GM10248 (cell line): ENCODE measurements at places on chromosomes 7 and 10.

GRCh38 chr10:101029520-101030295, 1.2 kb downstream of the PDZD7 start:
- no peak for DNase-seq

DNA sequence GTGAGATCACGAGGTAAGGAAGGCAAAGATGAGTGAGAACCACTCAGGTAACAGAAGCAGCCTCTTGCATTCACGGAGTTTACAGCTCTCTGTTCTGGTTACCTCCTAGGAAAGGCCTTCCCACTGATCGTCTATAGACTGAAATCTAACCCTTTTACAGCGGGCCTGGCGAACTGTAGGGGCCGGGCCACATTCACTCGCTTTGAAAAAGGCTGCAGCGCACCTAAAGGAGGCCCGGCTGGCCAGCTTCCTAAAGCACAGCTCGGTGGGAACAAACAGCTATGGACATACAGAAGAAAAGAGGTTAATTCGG, 565 bp downstream of the ATP5MK start:
- peak; percentile 19 for DNase-seq

DNA sequence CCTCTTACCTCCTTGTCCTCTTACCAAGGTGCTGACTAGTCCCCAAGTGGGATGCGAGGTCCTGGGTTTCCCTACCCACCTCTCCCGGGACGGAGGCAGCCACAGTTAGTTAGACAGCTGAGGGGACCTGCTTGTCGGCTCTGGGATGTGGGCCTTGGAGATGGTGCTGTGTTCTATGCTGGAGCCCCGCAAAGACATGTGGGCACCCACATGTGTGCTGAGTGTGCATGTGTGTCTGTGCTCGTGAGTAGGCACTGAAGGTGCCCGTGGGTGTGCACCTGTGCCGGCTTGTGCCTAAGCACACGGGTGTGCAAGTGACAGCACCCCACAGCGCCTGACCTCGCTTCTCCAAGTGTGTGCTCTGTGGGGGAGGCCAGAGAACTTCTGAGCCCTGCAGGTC, 62.2 kb downstream of the NEURL1 start:
- no peak for DNase-seq

- DNase-seq, result no peak
These were observed 30.6 kb downstream of the JMJD1C start for GRCh38 chr10:63434866-63435854.

GRCh38 chr10:80144696-80145131, 12.2 kb downstream of the PLAC9 start:
- DNase-seq, result no peak

DNA sequence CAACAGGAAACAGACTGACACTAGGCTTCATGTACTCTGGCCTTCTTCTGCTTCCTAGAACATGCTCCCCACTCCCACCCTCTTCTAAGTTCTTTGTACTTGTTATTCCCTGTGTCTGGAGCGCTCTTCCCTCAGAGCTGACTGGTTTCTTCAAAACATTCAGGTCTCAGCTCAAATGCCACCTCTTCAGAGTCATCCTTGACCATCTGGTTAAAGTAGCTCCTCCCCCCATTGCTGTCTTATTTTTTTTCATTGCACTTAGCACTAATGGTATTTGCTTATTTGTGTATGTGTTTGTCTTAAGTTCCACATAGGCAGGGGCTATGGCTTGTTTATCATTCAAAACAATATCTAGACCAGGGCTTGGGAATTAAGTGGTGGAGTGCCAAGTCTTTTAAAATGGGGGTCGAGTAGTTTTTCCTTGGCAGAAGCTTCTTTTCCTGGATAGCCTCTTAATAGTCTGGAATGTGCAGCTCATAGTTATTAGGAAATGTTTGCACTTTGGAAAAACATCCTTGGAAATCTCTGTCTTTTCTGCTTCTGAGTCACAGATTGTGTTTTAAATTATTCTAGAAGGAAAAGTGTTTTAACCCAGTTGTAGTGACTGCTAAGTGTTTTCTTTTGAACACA, 60.0 kb downstream of the RALA start:
- DNase-seq, result no peak

DNA sequence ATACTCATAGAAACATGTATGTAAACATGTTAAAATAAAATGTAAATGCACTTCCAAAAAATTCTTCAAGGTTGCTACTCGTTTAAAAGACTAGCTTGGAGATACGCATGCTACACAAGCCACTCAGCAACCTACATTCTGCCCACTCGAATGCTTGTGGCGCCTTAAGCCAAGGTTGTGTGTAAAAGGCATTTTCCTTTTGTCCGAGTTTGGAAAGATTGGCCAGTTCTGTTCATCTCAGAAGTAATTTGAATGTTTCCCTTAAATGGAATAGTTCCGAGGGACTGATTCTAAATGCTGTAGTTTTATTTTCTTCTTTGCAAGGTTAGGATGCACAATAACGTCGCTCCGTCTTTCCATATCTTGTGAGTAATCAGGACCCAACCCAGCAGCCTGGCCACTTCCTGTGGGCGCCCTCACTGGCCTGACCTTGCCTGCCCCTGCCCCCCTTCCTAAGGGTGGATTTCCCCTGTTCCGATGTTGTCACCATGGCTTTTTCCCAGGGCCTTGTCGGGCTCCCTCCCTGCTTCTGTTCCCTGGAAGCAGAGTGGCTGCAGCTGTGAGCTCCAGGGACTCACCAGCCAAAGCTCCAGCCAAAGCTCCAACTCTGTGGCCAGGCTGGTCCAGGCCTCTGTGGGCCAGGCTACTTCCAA, 70.6 kb downstream of the PTPRE start:
- no peak for DNase-seq

DNA sequence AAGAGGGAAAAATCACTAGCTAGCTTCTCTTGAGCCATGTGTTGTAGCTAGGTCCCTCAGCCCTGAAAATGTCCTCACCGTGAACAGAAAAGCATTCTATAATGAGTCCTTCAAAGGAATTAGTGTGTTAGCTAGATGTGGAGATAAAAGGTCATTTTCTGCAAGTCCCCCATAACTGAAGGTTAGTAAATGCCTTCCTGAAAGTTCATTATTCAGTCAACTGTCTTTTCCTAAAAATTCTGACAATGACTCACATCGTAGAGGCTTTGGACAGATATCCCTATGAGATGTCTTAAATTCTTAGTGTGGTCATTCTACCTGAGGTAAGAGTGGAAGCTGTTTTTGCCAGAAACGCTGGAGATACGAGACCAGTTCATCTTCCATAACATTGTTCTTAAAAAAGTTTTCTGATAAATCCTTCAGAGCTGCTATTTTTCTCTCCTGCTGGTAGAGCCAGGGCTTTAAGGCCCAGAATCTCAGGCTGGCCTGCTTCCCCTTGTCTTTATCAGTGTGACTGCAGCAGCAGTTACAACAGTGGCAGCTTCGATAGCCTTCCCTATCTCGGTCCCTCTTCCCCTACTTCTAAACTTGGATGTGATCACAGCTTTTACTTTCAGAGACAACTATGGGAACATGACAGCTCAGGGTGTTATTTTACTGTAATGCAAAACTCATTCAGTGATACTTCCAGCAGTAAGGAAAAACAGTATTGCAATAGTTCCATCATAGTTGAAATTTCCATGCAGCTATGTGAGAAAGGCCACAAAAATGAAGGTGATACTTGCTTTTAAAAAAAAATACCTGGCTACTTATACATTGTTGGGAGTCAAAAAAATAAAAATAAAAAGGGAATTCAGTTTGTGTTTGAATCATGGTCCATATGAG, 37.3 kb upstream of the PRKAR2B start:
- DNase-seq, result no peak

DNA sequence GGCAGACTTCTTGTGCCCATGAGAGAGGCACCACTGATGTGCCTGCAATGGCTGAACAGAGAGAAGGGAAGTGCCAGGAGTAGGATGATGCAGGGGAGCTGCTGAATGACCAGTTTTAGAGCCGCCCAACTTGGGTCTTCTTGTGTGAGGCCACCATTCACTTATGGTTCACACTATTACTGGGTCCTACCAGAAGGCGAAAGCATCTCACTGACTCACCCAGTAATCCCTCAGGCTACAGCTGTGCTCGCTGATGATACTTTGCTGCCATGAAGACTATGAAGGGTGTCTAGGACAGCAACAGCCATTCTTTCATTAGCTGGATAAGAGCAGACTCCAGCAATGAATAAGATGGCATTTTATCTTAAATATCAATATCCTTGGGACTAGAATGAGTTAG, 47.6 kb downstream of the PLXNA4 start:
- DNase-seq, result no peak

- DNase-seq, result no peak
These were observed 88.3 kb upstream of the CYP26C1 start for GRCh38 chr10:92972066-92972870.

DNA sequence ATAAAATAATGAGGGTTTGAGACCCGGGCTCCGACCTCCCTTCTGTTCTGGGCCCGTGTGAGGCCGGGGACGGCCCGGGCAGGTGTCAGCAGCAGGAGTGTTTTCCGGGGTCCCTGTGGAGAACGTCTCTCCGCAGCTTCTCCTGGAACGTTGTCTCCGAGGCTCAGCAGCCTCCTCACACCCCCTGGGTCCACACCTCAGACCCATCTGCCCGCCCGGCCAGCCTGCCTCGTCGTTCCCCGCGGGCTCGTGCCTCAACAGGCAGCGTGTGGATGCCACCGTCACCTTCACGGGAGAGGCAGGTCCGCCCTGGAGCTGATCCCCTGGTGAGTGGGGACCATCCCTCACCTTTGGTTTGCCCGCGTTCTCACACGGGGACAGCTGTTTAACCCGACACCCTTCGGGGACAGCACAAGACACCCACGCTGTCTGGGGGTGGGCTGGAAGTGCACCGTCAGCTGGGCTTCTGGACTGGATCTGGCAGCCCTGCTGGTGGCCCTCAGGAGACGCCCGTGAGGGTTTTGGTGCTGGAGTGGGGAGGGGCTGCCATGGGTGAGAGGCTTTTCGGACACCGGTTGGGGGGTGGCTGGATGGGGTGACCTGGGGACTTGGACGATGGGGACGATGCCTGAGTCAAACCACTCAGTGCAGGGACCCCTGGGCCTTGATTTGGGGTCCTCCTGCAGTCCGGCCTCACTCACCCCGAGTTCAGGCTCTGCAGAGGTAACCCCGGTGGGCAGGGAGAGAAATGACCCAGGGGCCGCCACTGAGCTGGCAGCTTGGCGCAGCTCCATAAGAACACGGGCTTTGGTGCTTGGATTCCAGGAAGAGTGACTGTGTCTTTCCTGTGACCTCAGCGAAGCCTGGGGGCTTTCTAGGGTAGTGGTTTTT, 131.7 kb downstream of the DNAJB6 start:
- DNase-seq, result no peak

- no peak for DNase-seq
These were observed 57.1 kb upstream of the ANKRD1 start for GRCh38 chr10:90977855-90978486.

GRCh38 chr7:129797214-129797789, 155.5 kb downstream of the UBE2H start:
- DNase-seq, result no peak

GRCh38 chr10:8272794-8273425, 218.4 kb downstream of the GATA3 start:
- DNase-seq, result no peak

DNA sequence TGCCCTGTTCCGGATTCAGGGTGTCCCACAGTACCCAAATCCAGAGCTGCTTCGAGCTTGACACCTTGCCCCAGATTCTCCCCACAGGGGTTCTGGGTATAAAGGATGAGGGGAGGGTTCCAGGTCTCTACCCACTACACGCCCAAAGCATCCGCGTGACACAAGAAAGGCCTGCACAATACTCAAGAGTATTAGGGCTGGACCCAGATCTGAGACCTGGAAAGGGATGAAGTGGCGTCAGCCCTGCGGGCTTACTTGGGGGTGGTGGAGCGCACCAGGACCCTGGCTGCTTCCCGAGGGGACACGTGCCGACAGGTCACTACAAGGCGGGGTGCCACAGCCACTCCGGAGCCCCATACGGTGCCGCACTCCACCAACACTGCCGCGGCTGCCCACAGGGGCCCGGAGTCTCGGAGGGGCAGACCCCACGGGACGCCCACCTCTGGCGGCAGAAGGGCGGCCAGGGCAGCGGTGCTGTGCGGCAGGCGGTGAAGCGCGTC, 1.3 kb downstream of the TYSND1 start:
- DNase-seq, result peak; percentile 18

DNA sequence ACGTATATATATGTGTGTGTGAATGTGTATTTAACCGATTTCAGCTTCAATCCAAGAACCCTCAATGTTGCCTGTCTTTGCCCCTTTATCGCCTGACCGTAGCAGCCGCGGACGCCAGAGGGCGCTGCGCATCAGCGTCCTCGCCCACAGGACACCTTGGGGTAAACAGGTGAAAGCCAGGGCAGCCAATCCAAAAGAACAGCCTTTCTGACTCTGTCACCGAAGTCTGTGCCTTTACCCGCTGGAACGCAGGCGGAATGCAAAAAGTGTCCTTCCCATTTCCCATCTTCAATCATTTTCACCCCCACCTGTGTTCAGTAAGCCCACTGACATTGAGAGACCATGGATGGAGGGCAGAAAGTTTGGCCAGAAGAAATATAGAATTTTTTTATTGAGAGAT, 3.6 kb downstream of the NXPH1 start:
- DNase-seq, result peak; percentile 69

DNA sequence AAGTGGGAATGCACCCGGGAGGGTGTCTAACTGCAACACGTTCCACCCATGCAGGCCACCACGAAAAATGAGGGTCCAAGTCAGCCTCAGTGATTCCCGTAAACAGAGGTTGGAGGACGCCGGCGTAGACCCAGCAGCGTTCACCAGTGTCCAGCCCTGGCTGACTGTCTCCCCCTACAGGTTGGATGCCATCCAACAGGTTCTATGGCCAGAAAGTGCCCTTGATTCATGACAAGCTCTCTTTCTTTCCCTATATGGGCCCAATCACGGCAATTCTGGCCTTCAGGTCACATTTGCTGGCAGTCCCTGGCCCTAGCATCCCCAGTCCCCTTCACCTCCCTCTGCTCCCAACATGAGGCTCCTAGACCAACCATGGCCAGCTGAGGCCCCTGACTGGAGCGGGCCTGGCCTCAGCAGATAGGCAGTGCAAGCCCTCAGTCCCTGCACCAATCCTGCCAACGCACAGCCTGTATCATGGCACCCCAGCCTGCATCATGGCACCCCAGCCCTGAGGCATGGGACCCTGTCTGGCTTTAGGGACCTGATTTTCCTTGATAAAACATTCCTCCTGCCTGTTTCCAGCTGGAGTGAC, 227.4 kb downstream of the GRID1 start:
- peak; percentile 48 for DNase-seq

DNA sequence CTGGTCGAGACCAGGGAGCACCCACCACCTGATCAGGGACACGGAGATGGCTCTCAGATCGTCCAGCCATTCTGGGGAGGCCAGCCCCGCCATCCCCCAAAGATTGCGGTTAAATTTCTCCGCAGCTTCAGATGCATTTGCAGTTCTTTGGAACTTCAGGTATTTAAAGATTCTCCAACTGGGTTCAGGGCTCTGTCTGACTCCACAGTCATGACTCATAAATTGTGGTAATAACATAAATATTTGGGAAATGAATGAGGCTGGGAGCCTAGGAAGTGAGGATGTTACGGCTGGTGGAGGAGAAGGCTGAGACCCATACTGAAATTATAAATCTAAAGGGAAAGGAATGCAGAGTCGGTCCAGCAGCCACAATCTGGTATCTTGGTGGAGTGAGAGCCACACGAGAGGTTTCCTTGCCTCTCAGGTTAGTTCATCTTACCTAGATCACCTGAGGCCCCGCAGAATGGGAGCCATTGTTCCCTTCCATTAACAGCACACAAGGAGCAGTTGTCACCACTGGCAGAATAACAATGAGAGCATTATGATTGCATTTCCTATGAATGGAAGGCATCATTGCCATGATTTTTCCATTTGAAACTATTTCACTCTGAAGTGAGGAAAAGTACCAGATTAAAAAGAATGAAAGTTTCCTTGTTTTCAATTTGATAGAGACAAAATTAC, 26.7 kb upstream of the DNAJB6 start:
- DNase-seq, result no peak
